ENCODE measurements at places on chromosomes 5 and 9.

- no peak for DNase-seq
Measured at GRCh38 chr9:98429613-98430012, 174.2 kb upstream of the TBC1D2 start.

DNA sequence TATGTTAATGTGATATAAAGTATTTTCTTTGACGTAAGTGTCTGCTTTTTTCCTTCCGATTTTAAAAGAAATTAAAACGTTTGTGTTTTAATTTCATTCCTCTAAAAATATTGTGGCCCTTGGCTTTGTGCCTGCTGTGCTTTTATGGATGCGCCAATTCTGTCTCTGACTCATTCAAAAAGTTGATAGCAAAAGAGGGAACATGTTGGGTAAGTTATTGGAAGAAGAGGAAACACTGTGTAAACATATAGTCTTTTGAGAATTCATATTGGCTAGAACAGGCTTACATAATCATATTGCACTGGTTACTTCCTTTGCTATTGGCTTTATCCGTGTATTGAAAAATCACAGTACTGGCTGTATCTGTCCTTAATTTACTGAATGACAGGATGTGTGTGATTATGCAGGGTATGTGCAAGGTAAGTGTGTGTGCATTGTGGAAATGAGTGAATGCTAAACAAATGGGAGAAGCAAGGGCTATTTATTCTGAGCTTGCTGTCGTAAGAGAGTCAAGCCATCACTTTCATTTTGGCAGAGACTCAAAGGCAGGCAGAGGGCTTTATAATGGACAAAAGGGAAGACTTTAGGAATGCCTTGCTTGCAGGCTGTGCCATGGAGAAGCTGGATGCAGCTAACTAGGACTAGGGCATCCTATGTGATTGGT is 67.8 kb downstream of the SGCD start:
- DNase-seq = no peak

- no peak for DNase-seq
Measured at GRCh38 chr5:156913719-156914370, 49.2 kb downstream of the TIMD4 start.

DNA sequence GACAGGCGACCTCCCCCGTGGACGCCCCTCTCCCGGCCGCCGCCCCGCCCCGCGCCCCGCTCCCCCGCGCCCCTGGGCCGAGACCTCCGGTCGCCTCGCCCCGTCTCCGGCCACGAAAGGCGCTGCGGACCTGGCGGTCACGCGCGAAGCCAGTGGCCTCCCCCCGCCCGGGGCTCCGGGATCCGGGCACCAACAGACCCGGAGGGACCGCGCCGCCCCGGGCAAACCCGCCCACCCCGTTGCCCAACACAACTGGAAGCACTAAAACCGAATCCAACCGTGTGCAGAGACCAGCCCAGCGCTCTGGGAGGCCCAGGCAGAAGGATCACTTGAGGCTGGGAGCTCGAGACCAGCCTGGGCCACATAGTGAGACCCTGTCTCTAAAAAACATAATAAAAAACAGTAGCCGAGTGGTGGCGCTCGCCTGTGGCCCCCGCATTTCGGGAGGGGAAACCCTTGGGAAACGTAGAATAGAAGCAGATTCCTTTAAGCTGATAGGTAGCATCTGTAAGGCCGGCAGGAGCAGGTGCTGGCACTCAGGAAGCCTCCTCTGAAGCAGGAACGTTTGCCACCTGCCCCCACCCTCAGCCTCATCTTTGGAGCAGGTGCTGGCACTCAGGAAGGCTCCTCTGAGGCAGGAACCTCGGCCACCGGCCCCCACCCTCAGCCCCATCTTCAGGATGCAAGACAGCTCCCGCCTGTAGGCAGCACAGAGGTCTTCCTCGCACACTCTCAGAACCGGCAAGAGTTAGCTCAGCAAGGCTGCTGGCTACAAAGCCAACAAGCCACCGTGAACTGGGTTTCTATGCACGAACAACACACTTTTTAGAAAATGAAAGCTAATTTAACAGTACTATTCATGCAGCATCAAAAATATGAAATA is 4.6 kb upstream of the SLC9A3 start:
- DNase-seq = no peak

GRCh38 chr5:40499007-40499406 is 180.7 kb upstream of the PTGER4 start:
- DNase-seq = no peak

DNA sequence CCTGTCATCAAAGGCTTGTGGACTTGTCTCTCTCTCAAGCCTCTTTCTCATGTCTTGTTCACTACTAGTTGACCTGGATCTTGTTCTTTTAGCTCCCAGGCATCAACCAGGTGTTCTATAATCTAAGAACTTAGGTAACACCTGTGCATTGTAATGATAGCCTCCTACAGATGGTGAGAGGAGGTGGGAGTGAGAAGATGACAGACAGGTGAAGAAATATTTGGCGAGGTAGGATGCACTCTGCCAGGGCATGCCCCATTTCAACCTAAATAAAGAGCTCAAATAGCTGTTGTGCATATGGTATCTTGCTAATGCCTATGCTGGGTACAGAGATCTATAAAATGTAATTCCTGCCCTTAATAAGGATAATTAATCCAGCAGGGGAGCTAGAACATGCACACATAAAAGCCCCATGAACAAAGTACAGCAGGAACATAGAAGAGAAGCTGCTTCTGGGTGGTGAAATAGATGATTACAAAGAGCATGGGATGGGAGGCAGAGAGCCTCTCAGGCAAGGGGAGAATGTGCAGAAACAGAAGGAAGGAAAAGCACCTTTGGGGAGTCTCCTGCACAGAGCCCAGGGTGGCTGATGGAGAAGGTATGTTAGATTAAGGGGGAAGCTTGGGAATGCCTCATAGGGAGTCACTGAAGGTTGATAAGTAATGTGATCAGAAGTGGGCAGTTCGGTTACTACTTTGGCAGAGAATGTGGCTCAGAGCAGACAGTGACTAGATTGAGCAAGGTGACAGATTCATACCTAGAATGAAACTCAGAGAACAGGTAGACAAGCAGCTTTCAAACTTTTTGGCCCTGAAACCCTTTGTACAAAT is 28.0 kb upstream of the PLIN2 start:
- DNase-seq = no peak

GRCh38 chr9:74447451-74448193 is 49.5 kb upstream of the RORB start:
- DNase-seq = no peak

GRCh38 chr5:176481711-176482110 is 33.5 kb downstream of the FAF2 start:
- no peak for DNase-seq

GRCh38 chr5:142966121-142966420 is 195.9 kb downstream of the ARHGAP26 start:
- no peak for DNase-seq

GRCh38 chr5:132019857-132020555 is 8.5 kb upstream of the ACSL6 start:
- no peak for DNase-seq

GRCh38 chr5:180604271-180604670 is 13.0 kb upstream of the SCGB3A1 start:
- DNase-seq = no peak

- no peak for DNase-seq
Measured at GRCh38 chr5:111394586-111394985, 117.7 kb downstream of the STARD4 start.

Data from HFF-Myc (cell line).